NCI-H1930 (cell line): ENCODE measurements at places on chromosomes 12 and 14.

- no peak for DNase-seq
Observed at GRCh38 chr14:70525691-70526090, 9.1 kb downstream of the ADAM20 start.

DNA sequence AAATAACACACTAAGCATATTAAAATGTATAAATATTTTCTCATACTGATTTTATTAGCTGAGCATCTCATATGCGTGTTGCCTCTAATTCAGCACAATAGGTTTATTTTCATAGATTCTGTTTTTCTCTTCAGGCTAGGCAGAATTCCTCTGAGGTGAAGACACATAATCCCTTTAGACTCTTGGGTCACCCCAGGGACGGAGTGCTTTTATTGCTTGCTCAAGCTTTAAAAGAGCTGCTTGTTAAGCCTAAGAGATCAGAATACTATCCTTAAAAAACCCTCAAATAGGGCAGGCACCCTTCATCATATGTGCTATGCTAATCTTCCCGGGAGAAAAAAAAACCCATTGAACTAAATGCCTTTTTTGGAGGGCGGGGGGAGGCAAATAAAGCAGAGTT lies 390.1 kb downstream of the KCNH5 start:
- no peak for DNase-seq

DNA sequence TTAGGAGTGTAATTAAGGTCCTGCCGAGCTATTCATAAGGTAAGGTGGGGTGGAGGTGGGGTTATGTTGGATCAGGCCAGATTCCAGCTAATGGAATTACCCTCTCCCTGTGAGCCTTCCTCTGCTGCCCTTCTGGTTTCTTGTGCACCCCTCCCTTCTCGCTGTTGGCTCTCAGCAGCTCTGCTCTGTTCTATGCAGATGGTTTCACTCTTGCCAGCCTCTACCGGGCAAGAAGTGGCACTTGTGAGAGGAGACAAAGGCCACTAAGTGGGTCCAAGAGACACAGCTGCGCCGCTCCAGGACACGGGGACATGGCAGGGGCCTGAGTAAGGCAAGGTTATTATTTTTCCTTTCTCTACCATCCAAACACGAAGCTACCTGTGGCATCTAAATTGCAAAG lies 334.4 kb downstream of the EMP1 start:
- DNase-seq, result no peak

DNA sequence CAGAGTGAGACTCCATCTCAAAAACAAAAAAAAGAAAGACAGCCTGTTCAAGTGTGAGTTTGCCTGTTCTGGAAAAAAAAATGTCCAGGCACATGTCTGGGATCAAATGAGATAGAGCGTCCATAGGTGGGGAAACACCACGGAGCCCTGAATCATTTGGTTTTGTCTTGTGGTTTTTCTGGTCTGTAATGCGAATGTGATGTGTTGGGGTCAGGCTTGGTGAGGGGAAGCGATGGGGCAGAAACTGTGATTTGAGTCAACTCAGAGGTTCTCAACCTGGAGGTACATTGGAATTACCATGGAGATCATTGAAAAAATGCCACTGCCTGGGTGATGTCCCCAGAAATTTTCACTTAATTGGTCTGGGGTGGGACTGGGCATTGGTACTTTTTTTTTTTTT lies 183.9 kb upstream of the PWP1 start:
- DNase-seq, result no peak

- no peak for DNase-seq
Observed at GRCh38 chr12:132052196-132052932, 91.8 kb downstream of the DDX51 start.

DNA sequence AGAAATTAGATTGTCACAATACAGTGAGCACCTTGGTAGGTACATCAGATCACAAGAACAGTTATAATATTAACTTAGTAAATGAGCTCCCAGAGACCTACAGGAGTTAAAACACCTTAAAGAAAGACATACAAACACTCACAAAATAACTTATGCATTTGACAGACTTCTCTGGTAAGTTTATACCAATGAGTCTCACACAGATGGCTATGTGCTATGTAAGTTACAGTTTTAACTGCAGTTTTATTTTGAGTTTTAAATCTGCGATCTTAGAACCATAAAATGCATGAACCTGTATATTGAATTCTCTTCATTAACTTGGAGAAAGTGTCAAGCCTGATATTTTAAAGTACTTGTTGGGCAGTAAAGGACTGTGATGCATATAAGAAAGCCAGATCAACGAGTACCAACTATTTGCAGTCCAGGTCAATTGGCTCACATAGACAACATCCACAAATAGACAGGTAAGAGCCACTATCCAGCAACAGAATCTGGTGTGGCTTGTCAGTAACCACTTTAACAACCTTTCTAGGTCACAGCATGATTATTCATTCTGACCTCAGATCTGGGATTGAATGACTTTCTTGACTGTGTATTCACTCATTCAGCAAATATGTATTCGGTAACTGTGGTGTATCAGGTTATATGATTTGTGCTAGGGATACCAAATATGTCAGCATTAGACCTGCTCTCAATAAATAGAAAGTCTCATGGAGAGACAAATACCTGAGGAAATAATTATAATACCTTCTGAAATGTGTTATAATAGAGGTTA lies 856.6 kb upstream of the MGAT4C start:
- DNase-seq, result no peak

- no peak for DNase-seq
Observed at GRCh38 chr14:91947475-91948184, at the start of gene FBLN5. Gene FBLN5, minus strand, starts transcription at chr14:91947694. Its CDS starts 465 bp downstream, at chr14:91947229.

- no peak for DNase-seq
Observed at GRCh38 chr12:120200364-120200800, 529 bp downstream of the RPLP0 start.

- no peak for DNase-seq
Observed at GRCh38 chr12:25962932-25963525, 4.5 kb downstream of the RASSF8 start.

DNA sequence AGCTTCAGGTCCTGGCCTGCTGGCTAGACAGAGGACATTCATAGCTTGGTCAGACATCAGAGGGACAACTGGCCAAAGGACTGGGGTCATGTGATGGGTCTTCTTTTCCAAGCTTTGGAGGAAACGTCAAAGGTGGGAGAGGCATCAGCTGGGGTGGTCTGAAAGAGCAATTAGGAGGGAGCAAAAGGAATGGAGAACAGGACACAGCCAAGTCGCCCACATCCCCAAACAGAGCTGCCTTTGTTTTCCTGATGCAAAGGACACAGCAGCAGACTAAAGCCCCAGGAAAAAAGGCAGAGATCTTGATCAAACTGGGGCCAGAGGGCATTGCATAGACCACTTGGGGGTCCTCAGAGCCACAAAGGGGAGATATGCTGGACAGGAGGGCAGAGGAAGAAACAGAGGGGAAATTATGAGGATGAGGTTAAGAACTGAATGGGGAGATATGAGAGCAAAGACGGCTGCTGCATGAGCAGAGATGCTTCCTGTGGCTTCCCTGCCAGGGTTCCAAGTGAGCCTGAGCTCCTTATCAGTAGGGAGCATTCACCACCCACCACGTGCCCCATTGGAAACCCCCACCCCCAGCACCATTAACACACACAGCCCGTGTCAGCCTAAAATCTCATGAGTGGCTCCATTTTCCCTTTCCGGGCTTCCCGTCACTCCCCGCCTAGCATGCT lies 62.4 kb downstream of the ANO2 start:
- no peak for DNase-seq

- no peak for DNase-seq
Observed at GRCh38 chr12:23931176-23931575, 18.3 kb downstream of the SOX5 start.

- no peak for DNase-seq
Observed at GRCh38 chr12:102728506-102729242, 188.4 kb downstream of the PAH start.

- DNase-seq, result no peak
Observed at GRCh38 chr14:54116972-54117371, 160.3 kb upstream of the BMP4 start.

DNA sequence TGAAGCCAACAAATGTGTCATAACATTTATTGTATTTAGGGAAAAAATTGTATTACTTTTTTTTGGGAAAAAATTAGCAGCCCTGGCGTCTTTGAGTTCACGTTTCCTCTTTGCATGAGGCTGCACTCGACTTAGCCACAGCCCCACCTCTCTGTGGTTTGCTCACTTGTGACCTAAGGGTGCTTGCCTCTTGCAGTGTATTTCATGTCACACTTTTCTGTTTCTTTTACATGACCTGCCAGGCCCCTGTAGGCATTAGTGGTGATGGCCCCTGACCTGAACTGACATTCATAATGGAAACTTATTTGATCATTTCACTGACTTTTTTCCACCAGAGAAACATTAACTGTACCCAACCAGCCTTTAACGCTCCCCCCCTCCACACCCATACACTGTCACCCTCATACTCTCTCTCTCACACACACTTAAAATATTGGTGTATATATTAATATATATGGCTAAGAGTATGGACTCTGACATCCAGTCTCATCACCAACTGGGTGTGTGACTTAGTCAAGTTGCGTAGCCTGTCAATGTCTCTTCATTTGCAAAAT lies 122.9 kb downstream of the PRKCH start:
- no peak for DNase-seq

GRCh38 chr14:88303041-88303440 lies 20.0 kb downstream of the KCNK10 start:
- no peak for DNase-seq

DNA sequence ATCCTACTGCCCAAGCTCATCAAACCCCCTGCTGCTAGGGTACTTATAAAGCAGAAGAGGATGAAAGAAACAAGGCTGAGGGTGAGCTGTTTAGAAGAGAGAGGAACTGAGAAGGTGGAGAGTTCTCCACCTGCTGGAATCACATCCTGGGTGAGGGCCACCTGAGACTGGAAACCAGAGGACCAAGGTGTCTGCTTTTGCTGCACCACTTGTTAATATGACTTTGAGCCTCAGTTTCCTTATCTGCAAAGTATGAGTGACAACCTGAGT lies 203.2 kb upstream of the SSTR1 start:
- DNase-seq, result no peak

GRCh38 chr14:51547260-51547659 lies 104.5 kb upstream of the FRMD6 start:
- no peak for DNase-seq

DNA sequence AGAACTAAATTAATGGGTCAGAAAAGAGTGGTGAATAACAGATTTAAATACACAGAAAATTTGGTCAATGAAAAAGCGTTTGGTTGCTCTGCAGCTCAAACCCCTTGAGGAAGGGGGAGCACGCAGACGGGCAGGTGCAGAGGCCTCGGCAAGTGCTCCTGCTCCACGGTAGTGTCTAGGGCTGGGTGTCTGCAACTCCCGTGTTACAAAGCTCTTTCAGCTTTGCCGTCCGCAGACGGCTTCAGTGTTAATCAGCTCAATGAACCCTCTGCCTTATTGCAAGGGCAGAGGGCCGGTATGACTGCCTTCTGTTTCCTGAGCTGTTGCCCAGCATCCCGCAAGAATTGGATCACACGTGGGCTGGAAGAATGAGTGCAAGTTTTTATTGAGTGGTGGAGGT lies 125.7 kb upstream of the TRHDE start:
- no peak for DNase-seq

DNA sequence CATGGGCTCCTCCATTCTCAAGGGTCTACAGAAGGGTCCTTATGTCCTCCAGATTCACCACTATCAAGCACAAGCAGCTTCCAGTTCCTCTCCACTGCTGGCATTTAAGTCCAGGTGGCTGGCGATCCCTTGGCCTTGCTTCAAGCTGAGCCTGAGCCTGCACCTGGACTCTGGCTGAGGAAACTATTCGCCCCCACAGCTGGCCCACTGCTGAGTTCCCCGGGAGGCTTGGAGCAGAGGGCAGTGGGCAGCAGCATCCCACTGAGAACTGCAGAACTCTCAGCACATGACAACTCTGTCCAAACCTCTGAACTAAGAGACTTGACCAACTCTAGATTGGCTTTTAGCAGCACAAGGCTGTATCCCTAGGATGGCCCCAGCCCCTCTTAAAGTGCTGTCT lies 11.3 kb upstream of the RABGGTA start:
- DNase-seq, result no peak

DNA sequence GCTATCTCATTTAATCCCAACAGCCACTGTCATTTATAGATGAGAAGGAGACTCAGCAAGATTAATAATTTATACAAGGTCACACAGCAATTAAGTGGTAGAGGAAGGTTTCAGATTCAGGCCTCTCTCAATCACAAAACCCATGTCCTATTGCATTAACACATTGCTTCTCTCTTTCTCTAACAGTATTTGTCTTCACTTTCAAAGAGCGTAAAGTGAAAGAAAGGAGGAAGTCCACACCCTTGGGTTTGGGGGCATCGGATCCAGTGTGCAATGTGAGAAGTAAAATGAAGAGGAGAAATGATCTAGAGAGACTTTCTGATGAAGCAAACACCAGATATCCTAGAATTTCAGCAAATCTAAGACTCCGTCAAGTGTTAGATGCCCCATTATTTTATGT lies 7.0 kb upstream of the VRK1 start:
- no peak for DNase-seq

- DNase-seq, result no peak
Observed at GRCh38 chr14:73863209-73863608, 11.6 kb downstream of the PTGR2 start.

- no peak for DNase-seq
Observed at GRCh38 chr12:57751432-57751787, 700 bp downstream of the CDK4 start.

- no peak for DNase-seq
Observed at GRCh38 chr14:53327716-53328115, 174.6 kb upstream of the DDHD1 start.

DNA sequence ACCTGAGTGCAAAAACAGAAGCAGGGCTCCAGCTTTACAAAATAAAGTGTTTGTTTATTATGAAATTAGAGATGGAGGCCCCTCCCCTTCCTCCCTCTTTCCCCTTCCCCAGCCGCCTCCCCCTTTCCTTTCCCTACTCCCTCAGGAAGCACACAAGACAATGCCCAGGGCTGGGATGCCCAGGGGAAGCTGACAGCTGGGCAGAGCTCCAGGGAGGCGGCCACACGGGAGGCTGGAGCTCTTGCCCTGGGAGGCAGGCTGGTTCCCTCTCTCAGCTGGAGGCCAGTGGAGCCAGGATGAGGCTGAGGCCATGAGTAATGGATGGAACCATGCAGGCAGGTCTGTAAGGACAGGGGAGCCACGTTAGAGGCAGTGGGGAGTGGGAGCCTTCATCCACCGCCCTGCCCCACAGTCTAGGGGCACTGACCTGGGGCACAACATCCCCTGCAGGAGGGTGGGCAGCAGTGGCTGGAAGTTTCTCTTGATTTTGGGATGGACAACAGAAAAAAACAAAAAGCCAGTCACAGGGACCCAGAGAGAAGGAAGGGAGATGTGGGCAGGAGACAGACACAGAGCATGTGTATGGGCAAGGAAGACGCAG lies 5.1 kb downstream of the PSMB11 start:
- DNase-seq, result no peak

DNA sequence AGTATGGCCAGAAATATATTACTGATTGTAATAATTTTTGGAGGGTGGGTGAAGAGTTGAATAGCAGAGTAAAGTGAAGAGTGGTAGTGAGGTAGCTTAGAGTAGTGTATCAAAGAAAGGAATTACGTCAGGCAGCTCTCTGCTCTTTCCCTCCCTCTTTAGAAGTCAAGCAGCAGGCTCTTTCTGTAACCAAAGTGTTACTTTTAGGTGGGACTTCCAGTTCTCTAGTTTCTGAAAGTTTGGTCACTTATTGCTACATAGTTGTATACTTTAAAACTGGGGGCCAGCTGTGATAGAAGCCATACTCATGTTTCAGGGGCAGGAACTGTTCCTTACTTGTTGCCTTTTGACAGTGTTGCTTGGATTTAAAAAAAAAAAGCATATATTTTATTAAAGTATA lies 30.6 kb downstream of the ATF7IP start:
- no peak for DNase-seq
